ENCODE measurements at places on chromosomes 16 and 17. TPM values are rescaled to one million over a fixed set of nuclear protein-coding genes. Genes with fewer than 3 reads are reported as not detected.

Gene IL17C
- not detected for total RNA-seq

Gene PYY
- not detected for total RNA-seq

Gene SEPTIN12
- total RNA-seq = not detected

Gene ANKRD40CL
- not detected for total RNA-seq

Gene DHX58
- 6.5 TPM for total RNA-seq

DNA sequence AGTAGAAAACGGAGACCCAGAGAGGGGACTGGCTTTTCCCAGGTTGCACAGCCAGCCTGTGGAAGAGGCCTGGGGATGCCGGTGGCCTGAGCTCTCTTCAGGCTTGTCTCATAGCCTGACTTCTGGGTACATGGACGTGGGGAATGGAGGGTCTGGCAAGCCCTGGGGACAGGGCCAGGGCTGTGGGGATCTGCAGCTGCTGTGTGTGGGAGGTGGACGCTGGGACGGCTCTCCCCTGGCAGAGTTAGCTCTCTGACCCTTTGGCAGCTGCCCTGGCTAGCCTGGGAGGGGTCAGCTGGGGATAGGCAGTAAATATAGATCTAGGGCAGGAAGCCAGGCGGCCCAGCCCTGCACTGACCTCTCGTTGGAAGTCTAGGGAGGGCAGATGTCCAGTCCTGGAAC lies 20.5 kb downstream of the SLC4A1 start:
- peak; percentile 63 for DNase-seq

GRCh38 chr17:20084621-20085282 lies 75.6 kb downstream of the SPECC1 start:
- DNase-seq = no peak

DNA sequence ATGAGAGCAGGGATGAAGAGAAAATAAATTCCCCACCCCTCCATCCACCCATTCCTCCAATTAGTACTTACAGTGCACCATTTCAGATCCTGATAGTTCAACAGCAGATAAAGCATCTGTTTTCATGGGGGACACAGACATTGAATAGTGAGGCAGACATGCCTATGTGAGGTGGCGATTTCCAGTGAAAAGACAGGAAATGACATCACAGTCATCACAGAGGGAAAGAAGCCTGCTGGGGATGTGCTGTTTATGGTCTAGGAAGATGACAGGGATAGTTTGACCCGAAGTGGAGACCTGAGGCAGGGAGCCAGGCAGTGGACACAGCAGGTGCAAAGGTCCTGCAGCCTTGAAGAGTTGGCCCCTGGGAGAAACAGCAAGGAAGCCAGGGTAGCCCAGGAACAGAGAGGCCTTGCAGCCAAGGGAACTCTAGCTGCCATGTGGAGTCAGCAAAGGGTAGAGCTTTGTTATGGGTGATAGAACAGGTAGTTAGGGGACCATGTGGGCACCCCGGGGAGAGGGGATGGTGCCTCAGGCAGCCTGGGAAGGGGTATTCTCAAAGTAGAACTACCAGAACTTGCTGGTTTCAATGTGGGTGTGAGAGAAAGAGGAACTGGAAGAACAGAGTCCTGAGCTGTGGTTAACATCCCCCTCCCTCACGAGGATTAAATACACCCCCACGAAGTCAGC lies 256.6 kb downstream of the CPPED1 start:
- no peak for DNase-seq

DNA sequence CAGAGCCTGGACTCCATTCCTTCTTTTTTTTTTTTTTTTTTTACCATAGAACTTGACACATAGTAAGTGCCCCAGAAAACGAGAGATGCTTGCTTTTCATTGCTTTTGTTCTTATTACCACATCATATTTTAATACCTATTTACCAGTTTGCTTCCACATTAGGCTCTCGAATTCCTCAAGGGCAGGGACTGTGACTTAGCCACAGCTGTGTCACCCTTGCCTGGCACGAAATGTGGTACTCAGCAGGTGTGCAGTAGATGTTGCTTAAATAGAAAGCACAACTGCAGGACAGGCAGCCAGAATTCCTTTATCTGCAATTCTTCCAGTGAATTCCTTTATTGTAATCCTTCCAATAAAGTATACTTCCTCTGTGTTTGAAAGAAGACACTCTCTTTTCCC lies 393.0 kb downstream of the HAPSTR1 start:
- DNase-seq = no peak

DNA sequence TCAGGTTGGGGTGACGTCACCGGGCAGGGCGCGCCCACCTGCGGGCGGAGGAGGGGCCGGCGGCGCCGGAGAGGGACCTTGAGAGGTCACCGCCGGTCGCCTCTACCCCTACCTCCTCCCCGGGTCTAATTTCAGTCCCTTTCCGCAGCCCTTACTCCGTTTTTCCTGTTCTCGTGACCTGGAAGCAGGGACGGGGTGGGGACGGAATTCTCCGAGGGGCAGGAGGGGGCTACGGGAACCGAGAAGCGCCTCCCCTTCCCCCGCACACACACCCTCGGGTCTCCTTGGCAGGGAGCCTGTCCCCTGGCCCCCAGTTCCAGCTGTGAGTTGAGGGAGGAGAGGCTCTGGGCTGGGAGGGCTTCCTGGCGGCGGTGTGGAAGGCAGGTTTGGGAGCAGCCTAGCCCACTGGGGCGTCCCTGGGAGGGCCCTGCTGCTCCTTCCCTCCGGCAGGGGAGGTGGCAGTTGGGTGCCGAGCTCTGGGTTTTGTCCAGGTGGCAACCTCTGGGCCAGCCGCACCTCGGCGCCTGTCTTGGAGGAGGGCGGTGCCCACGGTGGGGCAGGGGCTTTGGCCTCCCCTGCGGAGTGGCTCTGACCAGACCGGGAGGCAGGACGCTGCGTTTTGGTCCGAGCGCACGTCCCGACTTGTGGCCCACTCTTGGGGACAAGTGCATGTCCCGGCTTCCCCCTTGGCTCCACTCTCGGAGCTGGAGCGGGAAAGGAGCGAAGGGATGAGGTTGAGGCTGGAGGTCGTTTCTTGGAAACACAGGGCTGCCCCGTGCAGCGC lies 773 bp downstream of the SYNGR3 start:
- no peak for DNase-seq

- DNase-seq = no peak
Measured at GRCh38 chr17:19706791-19707727, 9.3 kb downstream of the SLC47A2 start.

DNA sequence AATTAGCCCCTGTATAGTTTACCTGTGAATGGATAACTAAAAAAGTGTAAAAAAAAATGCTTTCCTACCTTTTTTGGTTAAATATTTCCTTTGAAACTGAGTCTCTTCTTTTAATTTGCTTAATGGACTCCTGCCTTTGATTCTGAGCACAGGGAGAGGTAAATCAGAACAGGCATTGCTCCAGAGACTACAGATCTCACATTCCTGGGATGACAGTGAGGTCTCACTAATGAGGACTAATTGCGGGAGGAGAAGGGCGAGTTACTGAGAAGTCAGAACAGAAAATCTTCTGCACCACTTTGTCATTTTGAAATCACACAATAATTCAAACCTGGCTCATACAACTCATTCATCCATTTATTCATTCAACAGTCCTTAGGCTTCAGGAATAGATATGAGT lies 437.0 kb upstream of the ASIC2 start:
- no peak for DNase-seq

DNA sequence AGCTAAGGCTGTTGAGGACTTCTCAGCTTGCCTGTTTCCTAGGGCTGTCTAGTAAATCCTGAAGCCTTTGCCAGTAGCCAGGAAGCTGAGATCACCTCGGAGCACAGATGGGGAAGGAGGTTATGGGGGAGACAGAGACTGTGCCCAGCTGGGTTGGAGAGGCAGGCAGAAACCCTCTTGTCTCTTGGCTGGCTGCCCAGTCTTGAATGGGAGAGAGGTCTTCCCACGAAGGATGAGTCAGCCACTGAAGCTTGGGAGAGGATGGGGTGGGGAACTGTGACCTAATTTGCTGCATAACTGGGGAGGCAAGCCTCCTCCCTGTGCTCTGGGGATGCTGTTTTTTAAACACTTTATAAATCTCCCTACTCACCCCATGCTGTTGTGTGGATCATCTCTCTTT lies 69.8 kb downstream of the SHISA9 start:
- no peak for DNase-seq

All from right cardiac atrium (tissue), 5 donors.